Glutamatergic neuron (in vitro differentiated cells): ENCODE measurements at places on chromosomes 11 and 22.

DNA sequence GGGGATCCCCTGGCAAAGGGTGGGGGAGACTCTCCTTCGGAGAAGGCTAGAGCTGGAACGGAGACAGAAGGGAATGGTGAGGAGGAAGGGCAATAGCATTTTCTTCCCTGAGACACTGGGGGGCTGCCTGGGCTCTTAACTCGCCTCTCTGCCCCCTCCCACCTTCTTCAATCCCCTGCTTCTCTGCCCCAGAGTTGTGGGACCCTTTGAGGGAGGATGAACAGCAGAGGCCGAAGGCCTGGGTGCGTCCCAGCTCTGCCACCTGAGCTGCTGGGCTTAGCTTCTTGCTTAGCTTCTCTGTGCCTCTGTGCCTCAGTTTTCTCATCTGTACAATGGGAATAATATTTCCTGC lies 72.4 kb downstream of the RTL6 start:
- no peak for DNase-seq

DNA sequence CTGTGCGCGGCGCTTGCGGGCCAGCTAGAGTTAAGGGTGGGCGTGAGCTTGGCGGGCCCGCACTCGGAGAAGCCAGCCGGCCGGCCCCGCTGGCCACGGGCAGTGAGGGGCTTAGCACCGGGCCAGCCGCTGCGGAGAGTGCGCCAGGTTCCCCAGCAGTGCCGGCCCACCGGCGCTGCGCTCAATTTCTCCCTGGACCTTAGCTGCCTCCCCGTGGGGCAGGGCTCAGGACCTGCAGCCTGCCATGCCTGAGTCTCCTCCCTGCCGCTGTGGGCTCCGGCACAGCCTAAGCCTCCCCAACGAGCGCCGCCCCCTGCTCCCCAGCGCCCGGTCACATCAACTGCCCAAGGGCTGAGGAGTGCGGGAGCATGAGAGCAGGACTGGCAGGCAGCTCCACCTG lies 5.2 kb upstream of the PES1 start:
- DNase-seq, result no peak

GRCh38 chr11:47514825-47515647 lies 37.9 kb downstream of the CELF1 start:
- no peak for DNase-seq

GRCh38 chr22:31448382-31448781 lies 41.3 kb downstream of the EIF4ENIF1 start:
- DNase-seq, result no peak

GRCh38 chr11:122847466-122847865 lies 9.2 kb downstream of the CRTAM start:
- DNase-seq, result no peak

DNA sequence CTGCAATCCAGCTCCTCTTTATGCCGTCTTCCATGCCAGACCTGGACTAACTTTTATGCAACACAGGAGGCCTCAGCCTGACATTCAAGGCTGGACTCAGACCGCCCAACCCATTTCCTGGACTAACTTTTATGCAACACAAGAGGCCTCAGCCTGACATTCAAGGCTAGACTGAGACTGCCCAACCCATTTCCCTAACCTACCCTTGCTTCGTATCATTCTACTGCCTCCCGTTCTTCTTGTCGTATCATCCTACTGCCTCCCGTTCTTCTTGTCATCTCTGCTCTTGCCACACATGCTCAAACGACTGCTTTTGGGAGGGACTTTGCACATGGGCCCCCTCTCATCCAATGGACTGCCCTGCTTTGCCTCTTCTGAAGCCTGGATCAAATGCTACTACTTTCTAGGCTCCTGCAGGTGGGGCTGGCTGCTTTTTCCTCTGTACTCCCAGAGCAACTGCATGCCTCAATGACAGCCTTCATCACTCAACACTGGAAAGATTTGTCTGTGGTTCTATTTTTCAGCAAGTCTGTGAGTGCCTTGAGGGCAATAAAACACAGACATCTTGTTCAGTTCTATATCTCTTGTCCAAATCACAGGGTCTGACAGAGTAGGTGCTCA lies 7.8 kb downstream of the TBC1D10A start:
- no peak for DNase-seq

GRCh38 chr22:18023509-18024275 lies 669 bp downstream of the MICAL3 start:
- peak; percentile 76 for DNase-seq

- DNase-seq, result no peak
Measured at GRCh38 chr22:29187831-29188230, 17.9 kb upstream of the EMID1 start.

- no peak for DNase-seq
Measured at GRCh38 chr11:44608991-44609782, 43.7 kb downstream of the CD82 start.
